MM.1S (cell line): ENCODE measurements at places on chromosomes 3 and 15.

DNA sequence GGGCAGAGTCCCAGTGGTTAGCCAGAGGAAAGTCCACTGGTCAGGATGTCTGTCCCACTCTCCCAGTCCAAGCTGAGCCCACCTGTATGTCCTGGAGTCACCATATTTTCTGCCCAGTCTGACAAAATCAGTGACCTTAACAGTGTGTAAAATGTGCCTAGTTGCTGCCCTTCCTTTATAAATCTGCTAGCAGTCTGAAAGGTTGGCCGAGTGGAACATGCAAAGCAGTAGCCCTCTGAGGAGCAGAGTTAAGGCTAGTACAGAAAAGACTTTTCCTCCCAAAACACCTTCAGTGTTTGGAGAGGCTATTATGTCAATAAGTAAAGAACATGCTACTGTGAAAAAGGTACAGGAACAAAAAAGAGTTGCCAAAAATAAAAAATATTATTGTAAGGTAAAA lies 15.3 kb downstream of the TTC21A start:
- DNase-seq = no peak

GRCh38 chr3:163786416-163786815 lies 1291.9 kb downstream of the SI start:
- no peak for DNase-seq

DNA sequence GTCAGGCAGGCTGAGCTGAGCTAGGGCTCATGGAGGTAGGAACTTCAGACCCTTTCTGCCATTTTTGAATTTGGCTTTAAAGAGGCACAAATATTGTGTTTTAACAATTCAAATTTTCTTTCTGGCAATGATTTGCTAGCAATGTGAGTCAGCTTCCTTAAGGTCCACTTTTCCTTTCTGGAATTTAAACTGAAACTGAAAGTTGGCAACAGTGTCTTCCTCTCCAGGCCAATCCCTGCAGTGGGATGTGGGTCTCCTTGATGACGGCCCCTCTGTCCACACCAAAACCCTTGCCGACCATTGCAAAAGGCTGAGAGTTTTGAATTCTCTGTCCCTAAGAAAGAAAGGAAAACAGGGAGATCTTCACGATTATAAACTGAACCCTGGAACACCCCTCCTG lies 27.1 kb downstream of the RPSA start:
- DNase-seq = no peak

DNA sequence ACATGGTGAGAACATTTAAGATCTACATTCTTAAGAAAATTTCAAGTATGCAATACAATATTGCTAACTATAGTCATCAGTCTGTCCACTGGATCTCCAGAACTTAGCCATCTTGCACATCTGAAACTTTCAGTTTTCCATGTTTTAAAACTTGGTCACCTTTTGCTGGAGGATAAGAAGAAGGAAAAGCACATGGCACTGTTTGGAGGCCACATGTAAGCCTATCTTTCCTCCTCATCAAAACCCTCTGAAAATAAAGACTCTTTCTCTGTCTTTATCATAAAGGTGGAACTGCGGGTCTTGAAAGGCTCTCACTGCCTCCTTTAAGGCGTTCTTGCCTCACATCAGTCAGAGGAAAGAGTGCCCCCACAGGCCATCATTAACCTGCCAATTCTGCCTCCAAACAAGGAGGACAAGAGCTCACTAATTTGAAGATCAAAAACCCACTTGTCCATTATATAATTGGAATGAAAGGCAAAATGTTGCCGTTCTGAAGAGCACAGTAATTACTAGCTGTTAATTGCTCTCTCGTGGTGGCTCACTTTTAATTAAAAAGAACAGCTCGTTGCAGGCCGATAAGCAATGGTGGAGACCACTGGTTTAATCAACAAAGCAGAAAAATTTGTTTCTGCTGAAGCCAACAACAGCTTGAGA lies 157.8 kb downstream of the MECOM start:
- no peak for DNase-seq

DNA sequence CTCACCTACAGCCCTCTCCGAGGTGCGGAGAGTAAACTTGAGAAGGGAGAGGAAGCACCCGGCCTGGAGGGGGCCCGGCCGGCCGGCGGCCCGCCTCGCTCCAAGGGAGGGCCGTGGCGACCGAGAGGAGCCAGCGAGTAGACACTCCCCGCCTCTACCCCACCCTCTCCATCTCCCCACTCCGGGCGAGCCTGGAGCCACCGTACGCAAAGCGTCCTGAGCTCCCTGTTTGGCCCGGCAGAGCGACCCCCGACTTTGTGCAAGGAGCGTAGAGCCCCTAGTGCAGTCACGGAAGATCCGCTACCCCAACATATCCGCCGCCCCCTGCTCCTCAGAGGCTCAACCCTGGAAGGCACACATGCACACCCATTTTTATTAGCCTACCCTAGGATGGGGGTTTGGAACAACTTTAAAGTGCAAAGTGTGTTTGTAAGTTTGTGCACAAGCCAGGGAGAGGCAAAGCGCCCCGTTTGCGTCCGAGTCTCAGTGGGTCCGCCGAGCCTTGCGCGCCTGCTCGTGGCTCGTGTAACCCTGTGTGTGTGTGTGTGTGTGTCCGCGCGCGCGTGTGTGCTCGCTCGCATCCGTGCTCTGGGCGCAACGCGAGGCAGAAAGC lies 508 bp upstream of the SMAD6 start:
- DNase-seq = peak; percentile 45
